ENCODE measurements at places on chromosomes 7 and 10.

DNA sequence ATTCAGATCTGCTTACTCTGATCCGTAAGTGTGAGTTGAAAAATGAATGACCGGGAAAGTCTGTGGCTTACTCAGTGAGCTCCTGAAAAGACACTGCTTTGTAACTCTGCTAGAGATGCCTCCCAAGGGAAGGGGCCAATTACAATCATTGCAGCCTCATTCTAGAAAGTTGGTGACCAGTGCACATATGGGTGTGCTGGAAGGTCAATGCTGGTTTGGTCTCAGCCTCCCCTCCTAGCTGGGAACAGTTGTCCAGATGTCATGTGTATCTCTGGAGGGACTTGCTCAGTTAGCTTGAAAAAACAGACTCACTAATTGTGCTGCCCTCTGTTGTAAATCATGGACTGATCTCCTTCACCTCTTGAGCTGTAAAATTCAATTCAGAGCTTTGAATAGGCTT is 405.0 kb downstream of the ADRA2A start:
- no peak for DNase-seq

DNA sequence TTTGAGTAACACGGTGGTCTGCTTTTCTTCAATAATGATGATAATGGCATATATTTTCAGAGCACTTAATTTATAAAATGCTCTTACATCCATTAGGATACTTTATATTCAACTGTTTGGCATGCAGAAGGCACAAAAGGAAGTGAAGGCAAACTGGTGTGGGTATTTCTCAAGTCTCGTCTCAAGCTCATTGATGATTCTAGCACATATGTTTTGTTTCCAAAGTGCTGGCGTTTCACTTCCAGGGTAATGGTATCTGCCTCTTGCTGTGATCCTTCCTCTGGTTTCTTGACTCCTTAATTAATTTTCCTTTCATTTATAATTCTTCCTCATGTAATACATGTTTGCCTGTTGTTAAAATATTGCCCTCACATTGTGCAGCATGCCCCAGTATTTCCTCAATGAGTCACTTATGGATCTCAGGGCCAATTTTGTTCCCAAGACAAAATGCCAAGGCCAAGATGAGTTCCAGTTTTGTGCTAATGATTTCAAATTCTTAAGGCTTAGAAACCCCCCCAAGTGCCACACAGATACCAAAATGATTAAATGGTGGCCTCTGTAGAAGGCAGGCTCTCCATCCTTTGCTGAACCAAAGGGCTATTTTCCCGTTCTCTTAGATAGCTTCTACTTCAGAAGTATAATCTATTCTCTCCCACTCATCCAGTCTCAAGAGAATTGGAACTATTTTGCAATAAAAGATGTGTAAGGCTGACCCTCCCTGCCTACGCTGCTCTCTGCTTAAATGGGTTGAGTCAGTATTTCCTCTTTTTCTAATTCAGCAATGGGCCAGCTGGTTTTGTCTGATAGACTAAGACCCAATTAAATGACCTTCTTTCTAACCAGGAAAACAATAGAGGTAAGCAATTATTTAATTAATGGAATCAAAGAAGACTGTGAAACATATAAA is 171.2 kb downstream of the ZNF365 start:
- no peak for DNase-seq

GRCh38 chr7:80781561-80781979 is 137.3 kb downstream of the SEMA3C start:
- DNase-seq = no peak

GRCh38 chr10:99913831-99914235 is 95.9 kb downstream of the DNMBP start:
- no peak for DNase-seq

GRCh38 chr10:133442191-133442966 is 11.4 kb upstream of the SCART1 start:
- no peak for DNase-seq

- no peak for DNase-seq
These were observed 486.3 kb upstream of the PCDH15 start for GRCh38 chr10:55287346-55287745.

Measured in T-helper 17 cell (primary cell).